ENCODE measurements at places on chromosomes 7 and 10.

DNA sequence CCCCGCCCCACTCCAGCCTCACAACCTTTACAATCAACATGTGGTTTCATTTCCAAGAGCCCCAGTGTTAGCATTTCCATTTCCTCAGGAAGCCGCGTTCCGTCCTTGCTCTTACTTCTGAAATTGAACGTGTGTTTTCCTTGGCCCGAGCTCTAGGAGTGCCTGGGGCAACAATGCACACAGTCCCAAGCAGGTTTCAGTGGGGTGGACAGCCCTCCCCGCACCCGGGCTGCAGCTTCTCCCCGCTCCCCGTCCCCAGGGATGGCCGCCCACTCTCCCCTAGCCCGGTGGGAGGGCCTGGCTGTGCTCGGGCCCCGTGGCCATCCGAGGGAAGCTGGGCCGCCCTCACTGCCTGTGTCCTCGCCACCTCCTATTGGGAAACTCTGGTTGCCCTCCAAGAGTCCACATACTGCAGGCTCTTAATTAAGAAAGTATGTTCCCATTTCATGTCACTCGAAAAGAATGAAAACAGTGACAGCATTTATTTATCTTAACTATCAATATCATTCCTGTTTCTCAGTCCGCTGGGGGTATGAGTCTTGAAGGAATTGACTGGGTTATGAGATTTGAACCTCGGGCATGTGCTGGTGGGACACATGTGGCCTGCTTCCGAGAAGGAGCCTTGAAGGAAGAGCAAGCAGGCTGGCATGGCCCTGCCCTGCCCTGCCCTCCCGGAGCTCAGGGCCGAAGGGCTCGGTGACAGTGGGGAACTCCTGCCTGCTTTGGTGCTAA, 163.8 kb downstream of the GRK5 start:
- DNase-seq = no peak

- no peak for DNase-seq
Observed at GRCh38 chr10:124077208-124077993, 16.0 kb downstream of the CHST15 start.

DNA sequence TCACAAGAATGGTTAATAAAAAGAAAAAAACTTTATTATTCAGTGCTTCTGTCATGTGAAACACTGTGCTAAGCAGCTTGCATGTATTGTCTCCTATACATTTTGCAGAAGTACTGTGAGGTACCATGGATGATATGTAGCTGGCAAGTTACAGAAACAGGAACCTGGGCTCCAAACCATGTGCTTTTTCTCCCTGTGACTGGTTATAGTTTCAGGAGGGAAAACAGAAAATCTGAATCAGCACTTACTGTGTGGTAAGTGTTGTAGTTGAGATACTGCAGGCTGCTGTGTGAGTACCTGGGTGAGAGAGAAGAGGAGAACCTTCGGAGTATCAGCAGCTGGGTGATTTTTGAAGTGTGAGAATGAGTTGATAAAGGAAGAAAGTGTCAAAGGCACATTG, 285.0 kb downstream of the SUGCT start:
- DNase-seq = no peak

DNA sequence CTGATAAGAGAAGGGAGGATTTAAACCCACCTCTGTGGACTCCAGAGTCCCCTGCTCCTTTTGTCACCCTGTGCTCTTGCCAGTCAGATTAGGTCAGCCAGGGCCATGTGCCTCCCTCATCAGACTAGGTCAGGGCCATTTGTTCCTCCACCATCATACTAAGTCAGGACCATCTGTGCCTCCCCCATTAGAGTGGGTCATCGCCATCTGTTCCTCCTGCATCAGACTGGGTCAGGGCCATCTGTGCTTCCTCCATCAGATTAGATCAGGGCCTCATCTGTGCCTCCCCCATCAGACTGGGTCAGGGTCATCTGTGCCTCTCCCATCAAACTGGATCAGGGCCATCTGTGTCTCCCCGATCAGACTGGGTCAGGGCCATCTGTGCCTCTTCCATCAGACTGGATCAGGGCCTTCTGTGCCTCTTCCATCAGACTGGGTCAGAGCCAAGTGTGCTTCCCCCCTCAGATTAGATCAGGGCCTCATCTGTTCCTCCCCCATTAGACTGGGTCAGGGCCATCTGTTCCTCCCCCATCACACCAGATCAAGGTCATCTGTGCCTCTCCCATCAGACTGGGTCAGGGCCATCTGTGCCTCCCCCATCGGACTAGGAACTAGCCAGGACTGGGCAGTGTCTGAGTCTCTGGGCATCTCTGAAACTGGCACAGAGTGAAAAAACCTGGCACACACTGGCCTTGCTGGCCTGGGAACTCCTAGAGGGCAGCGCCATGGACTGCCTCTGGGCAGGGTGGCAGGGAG, 11.5 kb downstream of the MYL10 start:
- DNase-seq = no peak

DNA sequence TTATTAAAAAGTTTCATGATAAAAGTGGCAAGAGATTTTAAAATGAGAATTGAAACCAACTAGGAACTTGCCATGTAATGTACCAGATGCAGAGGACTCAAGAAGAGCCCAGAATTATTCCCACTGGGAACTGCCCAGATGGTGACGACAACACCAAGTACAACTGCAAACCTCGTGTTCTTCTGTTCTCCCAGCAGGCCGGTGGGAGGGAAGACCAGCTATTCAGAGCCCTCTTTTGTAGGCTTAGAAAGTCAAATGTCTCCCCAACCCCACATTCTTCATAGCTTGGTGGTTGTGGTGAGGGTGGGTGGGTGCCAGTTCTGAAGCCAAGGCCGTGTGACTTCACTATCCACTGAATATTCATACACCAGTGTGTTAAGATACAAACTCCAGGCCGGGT, 54.3 kb upstream of the ITGB1 start:
- DNase-seq = no peak
